NCI-H2171 (cell line): ENCODE measurements at places on chromosomes 12 and 14.

DNA sequence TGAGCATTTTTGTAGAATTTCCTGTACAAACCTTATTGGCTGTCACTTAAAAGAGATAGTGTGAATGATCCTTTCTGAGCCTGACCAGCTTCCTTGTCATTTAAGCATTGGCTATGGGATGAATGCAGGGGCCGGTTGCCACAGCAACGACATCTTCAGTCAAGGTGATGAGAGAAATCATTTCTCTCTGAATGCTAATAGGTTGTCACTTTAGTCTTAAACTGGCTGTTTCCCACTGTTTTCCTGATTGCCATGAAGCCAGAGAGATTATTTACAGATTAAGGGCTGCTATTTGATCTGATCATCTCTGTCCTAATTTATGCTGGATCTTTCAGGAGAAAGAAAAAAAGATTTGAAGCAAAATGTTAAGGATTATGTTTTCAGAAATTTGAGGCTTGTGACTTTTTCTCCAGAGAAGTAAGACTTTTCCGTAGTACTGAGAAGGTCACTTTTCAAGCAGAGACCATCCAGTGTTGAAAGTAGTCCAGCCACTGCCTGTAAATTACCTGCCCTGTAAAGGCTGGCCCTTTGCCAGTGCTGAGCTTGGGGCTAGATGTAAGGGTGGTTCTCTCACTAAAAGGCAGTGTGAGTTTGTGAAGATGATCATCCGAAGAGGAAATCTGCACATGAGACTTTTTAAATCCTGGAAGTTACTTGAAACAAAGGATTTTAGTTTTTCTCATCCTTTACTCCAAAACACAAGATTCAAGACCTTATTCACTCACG lies 235.6 kb downstream of the DACT1 start:
- no peak for DNase-seq

- DNase-seq: no peak
Measured at GRCh38 chr12:50333441-50333840, 50.1 kb upstream of the LIMA1 start.

GRCh38 chr14:71554323-71554722 lies 377.9 kb upstream of the RGS6 start:
- no peak for DNase-seq

GRCh38 chr12:52836042-52836466 lies 1.9 kb upstream of the KRT79 start:
- DNase-seq: no peak

DNA sequence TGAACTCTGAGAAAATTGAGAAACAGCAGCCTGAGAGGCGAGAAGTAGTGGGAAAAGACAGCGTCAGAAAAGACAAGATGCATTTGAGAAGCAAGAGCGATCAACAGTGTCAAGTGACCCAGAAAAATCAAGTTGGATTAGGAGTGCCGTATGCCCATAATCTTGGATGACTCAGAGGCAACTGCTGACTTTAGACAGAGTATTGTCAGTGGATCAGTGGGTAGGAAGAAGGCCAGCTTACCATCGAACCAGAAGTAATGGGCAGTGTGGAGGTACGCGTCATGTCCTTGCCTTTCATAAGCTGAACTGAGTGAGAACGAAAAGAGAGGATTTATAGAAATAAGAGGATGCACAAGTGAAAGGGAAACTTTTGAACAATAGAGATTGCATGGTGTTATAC lies 151.0 kb upstream of the NAV3 start:
- DNase-seq: no peak

DNA sequence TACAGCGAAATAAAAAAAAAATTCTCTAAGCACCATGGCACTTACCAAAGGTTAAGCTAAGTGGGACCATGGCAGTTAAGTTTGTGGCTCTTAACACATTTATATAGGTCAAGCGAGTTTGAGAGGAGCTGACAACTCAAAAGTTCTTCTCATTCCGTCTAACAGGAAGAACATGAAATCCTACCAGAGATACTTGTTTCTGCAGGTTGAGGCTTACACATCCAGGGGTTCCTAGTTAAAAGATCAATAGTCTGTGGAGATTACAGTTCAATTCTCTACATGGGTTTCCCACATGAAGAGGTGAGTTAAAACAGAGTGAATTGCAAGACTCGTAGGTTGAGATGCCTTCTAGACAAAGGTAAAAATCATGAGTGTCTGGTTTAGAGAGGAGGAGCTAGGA lies 142.6 kb downstream of the EMP1 start:
- no peak for DNase-seq

- no peak for DNase-seq
Measured at GRCh38 chr14:50497351-50497750, 35.0 kb downstream of the MAP4K5 start.

DNA sequence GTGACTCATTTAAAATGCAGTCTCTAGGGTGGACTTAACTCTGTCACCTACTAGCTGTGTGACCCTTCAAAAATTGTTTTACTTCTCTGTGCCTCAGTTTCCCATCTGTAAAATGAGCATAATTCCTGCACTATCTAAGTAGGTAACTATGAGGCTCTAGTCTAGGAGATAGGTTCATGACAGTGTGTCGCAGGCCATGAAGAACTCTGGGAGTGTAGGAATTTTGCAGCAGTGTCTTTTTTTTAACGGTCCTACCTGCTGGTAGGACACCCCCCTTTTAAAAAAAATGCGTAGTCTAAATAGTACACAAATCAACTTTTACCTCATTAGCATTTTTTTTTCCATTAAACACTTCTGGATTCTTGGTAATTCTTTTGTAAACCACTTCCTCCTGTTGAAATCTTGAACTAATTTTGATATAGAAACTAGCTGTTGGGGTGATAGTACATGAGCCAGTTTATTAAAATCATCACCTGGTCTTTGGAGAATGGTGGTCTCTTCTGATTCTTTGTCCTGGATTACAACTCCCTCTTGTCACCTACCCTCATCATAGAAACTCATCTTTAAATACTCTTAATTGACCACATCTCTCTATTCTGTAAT lies 86.0 kb upstream of the SLC38A2 start:
- DNase-seq: no peak

GRCh38 chr12:16198884-16199283 lies 78.6 kb downstream of the SLC15A5 start:
- no peak for DNase-seq

- no peak for DNase-seq
Measured at GRCh38 chr12:129127211-129127610, 273.9 kb downstream of the GLT1D1 start.

DNA sequence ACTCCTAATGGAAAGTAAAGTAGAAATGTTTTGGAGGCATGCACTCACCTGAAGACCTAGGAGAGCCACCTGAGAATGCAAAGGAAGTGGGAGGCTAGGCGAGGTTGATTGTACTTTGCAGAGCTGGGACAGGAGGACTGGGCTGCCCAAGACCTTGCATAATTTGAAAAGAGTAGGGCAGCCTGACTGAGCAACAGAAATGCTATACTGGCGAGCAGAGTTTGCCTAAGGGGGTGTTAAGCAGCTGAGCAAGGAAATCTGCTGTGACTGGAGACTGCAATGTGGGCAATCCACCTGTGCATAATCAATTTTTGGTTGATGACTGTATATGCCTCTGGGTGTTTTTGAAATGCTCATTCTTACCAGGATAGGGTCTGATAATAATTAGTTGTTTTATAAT lies 834.1 kb downstream of the TRHDE start:
- DNase-seq: no peak

DNA sequence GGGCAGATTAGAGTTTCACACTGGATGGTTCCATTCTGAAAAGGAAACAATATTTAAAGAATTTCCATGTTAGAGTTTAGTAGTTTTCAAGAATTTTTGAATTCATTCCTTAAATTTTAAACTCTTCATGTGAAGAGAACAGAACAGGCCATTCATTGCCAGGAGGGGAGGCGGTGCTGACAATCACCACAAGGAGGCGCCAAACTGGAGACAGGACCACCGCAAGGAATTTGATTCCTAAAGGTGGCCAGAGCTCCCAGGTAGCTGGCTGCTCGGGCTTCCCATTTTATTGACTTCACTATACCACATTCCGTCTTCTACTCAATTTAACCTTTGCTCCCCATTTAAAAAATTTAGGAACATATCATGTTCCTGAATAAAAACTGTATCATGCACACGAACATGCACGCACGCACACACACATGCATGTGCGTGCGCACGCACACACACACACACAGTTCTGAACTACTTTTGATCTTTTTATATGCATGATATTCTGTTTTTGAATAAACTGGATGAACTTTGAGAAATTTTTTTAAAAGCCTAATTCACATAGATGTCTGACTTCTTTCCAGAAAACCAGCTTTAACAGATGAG lies 101.2 kb downstream of the NELL2 start:
- DNase-seq: no peak

- DNase-seq: no peak
Measured at GRCh38 chr12:104353012-104353981, 49.8 kb downstream of the EID3 start.

- no peak for DNase-seq
Measured at GRCh38 chr12:112130441-112130998, 5.2 kb downstream of the TRAFD1 start.

- DNase-seq: peak; percentile 83
Measured at GRCh38 chr14:20327005-20327869, 5.8 kb downstream of the CCNB1IP1 start.

GRCh38 chr14:34060651-34060999 lies 109.8 kb upstream of the EGLN3 start:
- no peak for DNase-seq

DNA sequence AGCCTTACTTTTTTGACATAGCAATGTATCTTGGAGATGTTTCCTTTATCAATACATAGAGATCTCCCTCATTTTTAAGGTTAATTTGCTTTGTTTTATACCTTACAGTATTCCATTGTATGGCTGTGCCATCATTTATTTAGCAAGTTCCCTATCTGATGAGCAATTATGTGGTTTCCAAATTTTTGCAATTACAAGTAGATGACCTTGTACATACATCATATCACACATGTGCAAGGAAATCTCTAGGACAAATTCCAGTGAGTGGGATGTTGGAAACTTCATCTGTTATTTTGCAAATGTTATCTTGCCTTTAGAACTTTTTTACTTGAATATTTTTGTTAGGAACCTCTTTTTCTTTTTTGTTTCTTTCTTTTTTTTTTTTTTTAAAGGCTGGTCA lies 49.7 kb downstream of the DRAM1 start:
- DNase-seq: no peak

DNA sequence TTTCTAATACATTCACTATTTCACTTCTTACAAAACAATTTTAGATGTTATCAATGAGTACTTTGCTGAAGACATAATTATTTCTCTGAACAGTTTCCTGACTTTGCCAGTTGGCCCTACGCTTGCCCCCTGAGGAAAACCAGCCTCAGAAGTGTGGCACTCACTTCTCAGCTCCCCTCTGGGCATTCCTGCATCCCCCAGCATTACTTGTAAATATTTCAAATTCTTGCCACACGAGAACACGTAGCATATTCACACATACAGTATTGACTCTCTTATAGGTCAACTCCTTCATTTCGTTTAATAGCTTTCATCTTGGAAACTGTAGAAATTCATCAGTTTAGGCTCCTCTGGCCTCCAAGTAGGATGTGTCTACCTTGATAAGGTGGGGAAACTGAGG lies 65.2 kb downstream of the OTX2 start:
- DNase-seq: no peak

DNA sequence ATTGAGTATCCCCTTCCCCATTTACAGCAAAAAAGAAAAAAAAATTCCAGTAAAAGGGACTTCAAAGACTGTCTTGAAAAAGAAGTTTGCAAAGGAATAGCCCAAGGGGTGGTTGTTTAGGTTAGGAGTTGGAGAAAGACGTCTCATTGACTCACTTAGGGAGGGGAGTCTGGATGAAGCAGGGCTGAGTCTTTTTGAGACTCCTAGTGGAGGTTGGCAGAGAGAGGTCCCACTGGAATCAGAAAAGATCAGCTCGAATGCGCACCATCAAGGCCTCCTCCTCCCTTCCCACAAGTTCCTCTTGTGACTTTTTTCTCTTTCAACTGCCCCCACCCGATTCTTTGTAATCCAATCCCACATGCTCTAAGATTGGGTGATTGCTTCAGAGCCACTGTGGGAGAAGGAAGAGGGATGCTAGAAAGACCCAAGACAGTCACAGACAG lies 1.9 kb downstream of the ARHGEF40 start:
- DNase-seq: no peak

DNA sequence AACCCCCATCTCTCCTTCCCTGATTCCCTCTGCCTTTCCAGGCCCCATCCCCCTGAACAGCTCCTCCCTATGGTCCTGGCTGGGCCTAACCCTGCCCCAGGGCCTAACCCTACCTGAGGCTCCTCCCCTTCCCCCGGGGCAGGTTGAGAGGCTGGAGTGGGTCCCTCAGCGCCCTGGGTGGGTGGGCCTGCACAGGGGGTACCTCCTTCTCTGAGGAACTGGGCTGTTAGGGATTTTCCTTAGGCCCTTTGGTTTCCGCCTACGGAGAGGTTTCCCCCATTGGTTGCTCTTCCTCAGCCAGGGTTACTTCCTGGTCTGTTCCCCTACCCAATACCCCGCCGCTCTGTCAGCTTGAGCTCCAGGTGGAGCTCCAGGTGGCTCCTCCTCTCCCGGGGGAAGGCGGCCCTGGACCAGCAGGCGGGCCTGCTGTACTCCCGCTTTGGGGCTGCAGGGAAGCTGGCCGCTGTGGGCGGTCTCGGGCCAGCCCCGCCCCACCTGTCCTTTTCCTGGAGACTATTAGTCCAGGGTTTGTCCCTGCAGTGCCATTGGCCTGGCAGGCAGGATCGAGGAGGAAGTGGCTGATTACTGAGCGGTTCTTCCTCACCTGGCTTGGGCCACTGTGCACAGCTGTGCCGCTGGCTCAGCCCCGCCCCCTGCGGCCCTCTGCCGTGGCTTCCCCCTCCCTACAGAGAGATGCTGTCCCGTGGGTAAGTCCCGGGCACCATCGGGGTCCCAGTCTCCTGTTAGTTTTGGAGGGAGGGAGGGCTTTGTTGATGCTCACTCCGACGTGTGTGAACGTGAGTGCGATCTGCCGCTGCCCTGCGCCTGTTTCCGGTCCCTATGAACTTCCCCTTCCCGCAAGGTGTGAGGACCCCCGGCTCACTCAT lies 2.5 kb downstream of the C12orf57 start:
- DNase-seq: peak; percentile 100

GRCh38 chr12:84416626-84417025 lies 496.0 kb downstream of the SLC6A15 start:
- no peak for DNase-seq

GRCh38 chr12:103765322-103765721 lies 75.7 kb downstream of the NT5DC3 start:
- DNase-seq: no peak

DNA sequence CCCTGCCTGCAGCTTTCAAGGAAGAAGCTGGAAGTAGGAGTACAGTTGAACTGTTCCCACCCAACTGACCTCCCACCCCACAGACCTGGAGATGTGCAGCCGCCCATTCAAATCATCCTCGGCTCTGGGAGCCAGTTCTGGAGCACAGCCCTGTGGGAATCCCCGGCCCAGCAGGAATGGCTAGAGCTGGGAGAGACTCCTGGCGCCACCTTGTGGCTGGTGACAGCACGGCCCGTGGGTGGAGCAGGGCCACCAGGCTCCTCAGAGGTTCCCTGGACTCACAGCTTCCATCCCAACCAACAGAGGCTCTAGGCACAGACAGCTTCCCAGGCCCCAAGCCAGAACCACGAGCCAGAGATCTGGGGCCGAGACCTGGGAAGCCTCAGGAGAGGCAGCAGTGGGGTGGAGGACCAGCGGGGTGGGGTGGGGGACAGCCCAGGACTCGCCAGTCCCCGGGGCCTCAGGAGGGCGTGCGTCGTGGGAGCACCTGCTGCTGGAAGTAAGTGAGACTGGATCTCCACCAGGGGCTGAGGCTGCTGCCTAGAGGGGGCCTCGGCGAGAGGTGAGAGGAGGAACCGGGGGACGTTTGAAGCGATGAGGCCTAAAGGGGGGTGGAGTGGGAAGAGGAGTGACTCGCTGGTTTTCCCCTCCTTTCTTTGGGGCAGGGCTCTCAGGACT lies 43.4 kb downstream of the RNF34 start:
- peak; percentile 43 for DNase-seq
